NK-92 treated with Interleukin-12 subunit alpha and Interleukin-12 subunit beta, amount 100 ng/mL, for 24 hours (cell line): ENCODE measurements at places on chromosomes 3 and 15.

- DNase-seq: no peak
These were observed 116.0 kb upstream of the LRRN1 start for GRCh38 chr3:3683261-3683660.

DNA sequence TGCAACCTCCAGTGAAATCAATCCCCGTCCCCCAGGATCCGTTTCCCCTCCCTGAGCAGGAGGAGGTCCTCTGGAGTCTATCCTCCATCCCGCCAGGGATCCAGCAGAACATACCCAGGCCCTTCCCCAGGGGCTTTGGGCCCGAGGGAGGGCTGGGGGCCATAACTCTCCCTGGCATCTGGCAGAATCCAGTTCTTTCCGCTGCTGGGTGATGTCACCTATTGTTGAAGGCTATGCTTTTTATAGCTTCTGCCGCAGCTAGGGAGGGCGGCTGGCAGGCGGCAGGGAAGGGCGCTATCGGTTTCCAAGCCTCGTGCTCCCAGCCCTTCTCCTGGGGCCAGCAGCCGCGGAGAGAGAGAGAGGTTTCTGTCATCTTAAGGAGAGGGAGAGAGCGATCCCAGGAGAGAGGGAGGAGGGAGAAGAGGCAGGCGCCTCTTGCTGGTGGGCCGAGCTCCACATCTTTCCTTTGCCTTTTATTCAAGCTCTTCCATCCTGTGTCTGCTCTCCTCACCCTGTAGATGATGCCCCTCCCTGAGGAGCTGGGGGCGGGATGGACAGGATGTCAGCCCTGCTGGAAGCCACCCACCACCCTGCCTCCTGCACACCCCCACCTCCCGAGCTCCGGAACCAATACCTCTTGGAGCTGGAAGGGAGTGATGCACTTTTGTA is 120.1 kb downstream of the ANP32A start:
- DNase-seq: no peak

- DNase-seq: no peak
These were observed 420.9 kb downstream of the LPP start for GRCh38 chr3:188574885-188575284.

DNA sequence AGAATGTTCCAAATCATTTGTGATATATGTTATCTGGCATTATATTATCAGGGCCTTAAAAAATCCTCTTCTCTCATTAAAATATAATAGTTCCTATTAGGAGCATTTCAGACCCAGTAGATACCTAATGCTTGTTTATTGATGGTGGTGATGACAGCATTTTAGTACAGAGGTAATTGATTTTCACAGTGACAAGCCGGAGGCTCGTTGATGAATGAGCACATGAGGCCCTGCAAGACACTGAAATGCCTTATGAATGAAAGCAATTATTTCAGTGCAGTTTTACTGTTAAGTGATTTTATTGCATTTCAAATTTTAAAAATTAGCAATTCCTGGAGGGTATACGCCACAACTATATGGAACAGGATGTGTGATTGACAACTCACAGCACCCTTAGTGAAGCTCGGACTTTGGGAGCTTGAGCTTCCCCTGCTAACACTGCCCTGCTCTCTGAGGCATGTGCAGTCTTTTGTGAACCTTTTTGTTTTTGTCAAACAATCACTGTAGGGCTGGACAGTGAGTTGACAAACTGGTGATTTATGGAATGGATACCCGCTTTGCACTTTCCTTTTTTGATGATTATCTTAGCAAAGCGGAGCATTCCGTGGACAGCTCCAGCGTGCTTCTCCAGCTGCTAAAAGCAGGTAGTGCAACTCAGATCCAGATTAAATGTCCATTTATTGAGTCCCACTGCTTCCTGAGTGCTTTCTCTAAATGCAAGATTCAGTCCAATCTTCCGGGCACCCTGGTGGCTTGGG is 187.0 kb upstream of the ATP10A start:
- DNase-seq: no peak

DNA sequence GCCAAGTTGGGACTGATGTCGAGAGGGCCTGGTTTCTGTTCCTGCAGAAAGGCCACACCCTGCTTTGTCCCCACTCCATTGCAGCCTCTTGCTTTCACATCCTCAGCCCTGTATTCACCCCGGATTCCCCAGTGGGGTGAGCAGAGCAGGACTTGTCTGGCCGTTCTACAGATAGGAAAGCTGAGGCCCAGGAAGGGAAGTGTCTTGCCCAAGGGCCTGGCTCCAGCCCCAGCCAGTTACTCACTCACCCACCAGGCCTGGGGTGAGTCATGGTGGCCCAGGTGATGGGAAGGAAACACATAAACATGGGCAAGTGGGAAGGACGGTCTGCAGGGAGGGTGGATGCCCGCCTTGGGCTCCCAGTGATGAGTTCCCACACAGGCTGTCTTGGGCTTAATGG is 6.1 kb upstream of the DUSP7 start:
- peak; percentile 36 for DNase-seq

DNA sequence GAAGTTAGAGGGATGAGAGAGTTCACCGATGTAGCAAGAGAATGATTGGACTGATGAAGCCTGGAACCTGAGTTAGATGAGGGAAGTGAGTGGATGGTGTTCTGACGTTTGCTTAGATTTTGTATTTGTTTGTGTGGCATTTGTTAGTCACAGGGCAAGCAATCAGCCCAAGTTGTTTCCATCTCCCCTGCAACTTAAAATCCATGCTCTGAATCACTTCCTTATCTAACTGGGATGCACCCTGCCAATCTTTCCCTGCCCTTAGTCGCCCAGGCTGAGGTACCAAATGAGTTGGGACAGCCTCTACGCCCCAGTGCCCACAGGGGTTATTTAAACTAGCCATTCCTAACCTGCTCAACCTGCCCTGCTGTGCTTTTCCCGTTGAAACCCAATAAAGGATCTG is 12.6 kb downstream of the PAQR5 start:
- no peak for DNase-seq

GRCh38 chr15:64030123-64030522 is 16.2 kb downstream of the DAPK2 start:
- no peak for DNase-seq

DNA sequence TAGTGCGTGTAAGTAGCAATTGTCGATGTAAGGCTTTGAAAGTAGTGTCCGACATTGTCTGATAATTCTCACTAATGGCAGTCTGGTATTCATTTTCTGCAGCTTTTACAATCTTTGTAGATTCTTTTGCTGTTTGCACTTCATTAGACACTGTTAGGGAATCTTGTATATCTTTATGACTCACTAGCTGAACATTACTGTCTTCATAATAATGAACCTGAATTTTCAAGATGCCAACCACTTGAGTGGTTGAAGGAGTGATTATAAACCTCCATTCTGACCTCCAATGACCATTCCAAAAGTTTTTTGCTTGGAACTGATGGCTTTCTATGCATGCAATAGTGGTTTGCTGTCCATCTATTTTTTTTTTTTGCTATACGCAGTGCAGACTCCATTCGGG is 76.4 kb upstream of the MFGE8 start:
- DNase-seq: no peak

- DNase-seq: no peak
These were observed 52.3 kb upstream of the BHLHE40 start for GRCh38 chr3:4926892-4927291.

GRCh38 chr3:180990505-180990904 is 969 bp upstream of the DNAJC19 start:
- no peak for DNase-seq

DNA sequence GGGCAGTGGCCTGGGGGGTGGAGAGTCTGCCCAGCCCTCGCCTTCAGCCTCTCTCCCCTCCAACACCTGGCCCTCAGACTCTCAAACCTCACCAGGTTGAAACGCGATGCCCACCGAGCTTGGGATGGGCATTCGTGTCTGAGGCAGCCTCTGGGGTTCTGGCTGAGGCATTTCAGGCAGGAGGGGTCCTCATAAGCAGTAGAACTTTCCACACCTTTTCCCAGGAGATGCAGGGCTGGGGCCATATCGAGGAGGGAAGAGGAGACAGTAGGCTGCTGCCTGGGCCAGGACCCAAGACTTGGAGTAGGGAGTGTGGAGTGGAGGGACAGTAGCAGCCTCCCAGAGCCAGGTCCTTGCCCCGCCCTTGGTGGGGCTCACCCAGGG is 24.6 kb downstream of the ACAA1 start:
- DNase-seq: no peak

DNA sequence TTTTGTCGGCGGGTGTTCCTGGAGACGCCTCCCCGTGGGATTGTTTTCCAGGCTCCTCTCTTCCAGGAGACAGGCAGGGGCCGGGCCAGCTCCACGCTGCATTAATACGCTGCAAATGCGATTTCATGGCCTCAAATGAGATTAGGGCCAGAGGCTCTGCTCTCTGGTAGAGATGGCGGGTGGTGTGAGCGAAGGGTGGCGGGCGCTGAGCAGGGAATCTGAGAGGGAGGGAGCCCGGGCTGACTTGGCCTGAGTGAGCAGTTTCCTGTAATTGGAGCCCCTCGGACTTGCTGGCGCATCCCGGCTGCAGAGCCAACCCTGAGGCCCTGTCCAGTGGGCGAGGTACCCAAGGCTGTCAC is 7.4 kb upstream of the CCDC33 start:
- DNase-seq: no peak

DNA sequence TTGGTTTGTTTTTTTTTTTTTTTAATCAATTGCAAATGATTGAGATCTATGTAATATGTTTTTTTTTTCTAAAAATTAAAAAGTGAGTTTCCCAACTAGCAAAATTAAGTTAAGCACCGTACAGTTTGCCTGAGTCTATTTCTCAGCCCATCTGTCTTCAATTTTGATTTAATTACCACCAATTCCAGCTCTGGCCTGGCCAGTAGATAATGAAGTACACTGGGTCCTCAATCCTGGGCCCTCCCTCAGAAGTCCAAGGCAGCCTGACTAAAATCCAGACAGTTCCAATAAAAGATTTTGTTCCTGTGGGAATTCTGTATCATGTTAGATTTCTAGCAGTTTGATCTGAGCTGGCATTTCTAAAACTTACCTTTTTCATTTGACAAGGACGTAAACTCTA is 887.2 kb downstream of the NAALADL2 start:
- no peak for DNase-seq

GRCh38 chr15:41879321-41879845 is 14.5 kb downstream of the SPTBN5 start:
- no peak for DNase-seq

- DNase-seq: no peak
These were observed 9.4 kb downstream of the GOLGA6L2 start for GRCh38 chr15:23437673-23438072.

DNA sequence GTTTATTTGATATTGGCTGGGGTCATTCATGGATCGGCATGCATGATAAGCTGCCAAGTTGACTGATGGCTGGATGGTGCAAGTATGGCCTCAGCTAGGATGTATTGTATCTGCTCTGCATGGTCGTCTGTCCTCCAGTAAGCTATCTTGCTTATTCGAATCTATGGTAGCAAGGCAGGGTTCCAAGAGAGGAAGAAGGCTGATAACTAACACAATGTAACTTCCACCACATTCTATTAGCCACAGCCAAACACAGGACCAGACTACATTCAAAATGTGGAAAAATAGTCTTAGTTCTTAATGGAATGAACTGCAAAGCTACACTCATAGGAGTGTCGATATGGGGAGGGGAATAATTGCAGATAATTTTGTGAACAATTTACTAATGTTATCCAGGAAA is 175.2 kb downstream of the ARPP21 start:
- no peak for DNase-seq

- DNase-seq: no peak
These were observed 4.0 kb downstream of the INAFM2 start for GRCh38 chr15:40327457-40327856.

DNA sequence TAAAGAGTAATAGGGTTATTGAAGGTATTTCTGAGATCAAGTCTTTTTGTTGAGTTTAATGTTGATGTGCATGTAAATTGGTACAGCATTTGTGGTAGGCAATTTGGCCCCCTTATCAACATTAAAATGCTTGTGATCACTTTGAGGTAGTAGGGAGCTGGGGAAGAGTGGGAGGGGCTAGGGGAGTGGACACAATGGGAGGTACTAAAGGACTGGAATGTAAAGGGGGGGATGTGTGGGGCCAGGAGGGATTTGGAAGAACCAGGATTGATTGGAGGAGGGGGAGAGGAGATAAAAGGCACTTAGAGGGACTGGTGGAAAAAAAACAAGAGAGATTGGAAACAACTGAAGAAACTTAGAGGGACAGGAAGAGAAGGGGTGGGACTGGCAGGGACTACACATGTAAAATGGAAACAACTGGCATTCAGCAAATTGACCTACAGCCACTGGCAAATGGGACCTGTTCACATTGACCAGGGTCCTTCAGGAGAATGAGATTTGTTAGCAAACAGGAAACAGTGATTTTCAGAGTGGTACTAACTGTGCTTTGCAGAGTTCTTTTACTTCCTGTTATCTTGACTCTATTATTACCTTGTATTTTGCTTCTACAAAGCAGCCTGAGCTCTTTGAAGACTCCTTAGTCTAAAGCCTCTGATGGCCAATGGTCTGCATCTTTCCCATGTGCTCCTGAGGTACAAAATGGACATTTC is 47.8 kb upstream of the ZBTB38 start:
- no peak for DNase-seq

DNA sequence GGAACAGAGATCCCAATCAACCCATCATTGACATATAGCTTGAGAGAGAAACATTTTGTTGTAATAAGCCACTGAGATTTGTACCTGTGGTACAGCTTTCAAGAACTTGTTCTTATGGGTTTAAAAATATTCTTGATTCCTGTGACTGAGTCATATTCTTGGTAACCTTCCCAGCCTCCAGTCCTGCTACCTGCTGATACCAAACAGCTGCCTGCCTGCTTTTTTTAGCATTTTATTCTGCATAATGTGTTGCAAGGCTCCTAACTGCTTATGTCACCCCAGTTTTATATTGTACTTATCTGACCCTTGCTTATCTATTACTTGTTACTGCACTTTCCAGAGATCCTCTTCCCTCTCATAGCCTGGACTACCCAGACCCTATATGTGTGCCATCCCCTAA is 349.3 kb upstream of the SOX2 start:
- DNase-seq: no peak

DNA sequence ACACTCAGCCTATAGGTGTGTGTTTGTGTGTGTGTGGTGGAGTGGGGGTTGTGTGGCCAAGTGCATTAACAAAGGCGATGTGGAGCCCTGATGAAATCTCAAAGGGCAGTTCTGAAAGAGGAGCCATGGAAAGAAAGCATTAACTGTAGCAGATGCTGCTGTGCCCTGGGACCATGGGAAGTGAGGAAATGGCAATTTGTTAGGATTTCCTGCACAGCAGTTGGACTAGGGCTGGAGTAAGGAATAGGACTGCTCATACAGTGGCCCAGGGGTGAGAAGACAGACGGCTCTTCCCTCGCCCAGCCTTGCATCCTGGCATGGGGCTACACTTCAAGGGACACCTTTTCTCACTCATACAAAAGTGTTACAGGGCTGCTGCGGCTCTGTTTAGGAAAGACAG is 12.3 kb upstream of the ZBTB38 start:
- no peak for DNase-seq

- no peak for DNase-seq
These were observed 93.5 kb downstream of the CORO2B start for GRCh38 chr15:68672251-68672650.

GRCh38 chr15:64897345-64897985 is 14.2 kb upstream of the ANKDD1A start:
- no peak for DNase-seq

DNA sequence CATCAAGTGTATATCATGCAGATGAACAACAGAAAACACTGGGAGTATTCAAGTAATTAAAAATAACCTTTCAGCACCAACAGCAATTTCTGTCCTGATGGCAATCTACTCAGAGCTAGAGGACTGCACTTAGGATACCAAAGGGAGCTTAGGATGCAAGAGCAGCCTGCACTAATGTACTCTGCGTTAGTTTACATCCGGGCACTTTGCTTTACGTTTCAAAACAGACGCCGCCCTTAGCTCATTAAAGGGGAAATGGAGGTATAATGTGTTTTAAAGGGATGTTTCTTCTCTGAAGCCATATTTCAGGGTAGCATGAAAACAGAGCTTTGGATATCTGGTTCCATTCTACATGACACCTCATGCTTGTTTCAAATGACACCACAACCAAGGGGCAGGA is 14.0 kb upstream of the B3GNT5 start:
- DNase-seq: no peak
